ENCODE measurements at places on chromosomes 4 and X. TPM values are rescaled to one million over a fixed set of nuclear protein-coding genes. Genes with fewer than 3 reads are reported as not detected.

Gene ADD1
- total RNA-seq: 272 TPM

Gene BST1
- 21.8 TPM for total RNA-seq

Gene ZAR1
- not detected for total RNA-seq

Gene RELL1
- total RNA-seq: 56.2 TPM

Gene TMEM47
- 24.5 TPM for total RNA-seq

Gene SLC10A4
- not detected for total RNA-seq

Gene DAPP1
- 4.9 TPM for total RNA-seq

Gene AFM
- not detected for total RNA-seq

Gene CT55
- total RNA-seq: not detected

Gene ARHGAP10
- total RNA-seq: 43.4 TPM

Gene PRKG2
- 0.19 TPM for total RNA-seq
